ENCODE measurements at places on chromosomes 5 and 9. TPM values are rescaled to one million over a fixed set of nuclear protein-coding genes. Genes with fewer than 3 reads are reported as not detected.

Gene PROB1
- total RNA-seq, result 1.6 TPM

- no peaks in the 10 kb centered on the region for H3K27me3 ChIP-seq
- no peak overlapping the region for H3K27ac ChIP-seq
- H3K36me3 ChIP-seq, result peaks cover 16% of the 10 kb centered on the region
- peak; percentile 88 for DNase-seq
- peaks cover 6% of the 10 kb centered on the region for H3K4me1 ChIP-seq
These were observed 29.8 kb upstream of the HMCN2 start for GRCh38 chr9:130235558-130236435.

Gene C9orf153
- total RNA-seq, result 0.41 TPM

Gene PCDHB6
- total RNA-seq, result 2.1 TPM

Gene ARHGAP26
- 9.6 TPM for total RNA-seq

- no peak overlapping the region for H3K4me3 ChIP-seq
- no peak overlapping the region for H3K27ac ChIP-seq
- H3K4me1 ChIP-seq, result no peaks in the 10 kb centered on the region
- peaks cover 37% of the 10 kb centered on the region for H3K27me3 ChIP-seq
- no peaks in the 10 kb centered on the region for H3K36me3 ChIP-seq
These were observed 28.4 kb upstream of the GADD45G start for GRCh38 chr9:89576404-89576839.

DNA sequence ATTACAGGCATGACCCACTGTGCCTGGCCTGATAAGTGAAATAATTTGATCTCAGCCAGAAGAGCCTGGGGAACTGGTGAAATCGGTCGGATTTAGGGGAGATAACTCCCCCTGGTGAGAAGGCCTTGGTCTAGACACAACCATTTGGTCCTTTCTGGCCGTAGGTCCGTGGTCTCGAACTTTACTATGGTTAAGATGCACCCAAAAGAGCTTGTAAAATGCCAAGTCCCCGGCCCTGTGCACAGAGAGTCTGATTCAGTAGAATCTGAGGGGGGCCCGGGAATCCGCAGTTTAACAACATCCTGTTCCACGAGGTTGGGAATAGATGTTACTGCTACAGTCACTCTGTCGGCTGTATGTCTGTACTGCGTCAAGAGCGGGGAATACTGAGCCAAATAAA lies 140.7 kb downstream of the C9orf50 start:
- H3K36me3 ChIP-seq, result no peaks in the 10 kb centered on the region
- no peak overlapping the region for H3K4me3 ChIP-seq
- H3K27me3 ChIP-seq, result no peaks in the 10 kb centered on the region
- peak overlapping the region; percentile 97 for H3K27ac ChIP-seq
- peaks cover 58% of the 10 kb centered on the region for H3K4me1 ChIP-seq
- DNase-seq, result no peak

GRCh38 chr9:137423514-137424291 lies 510 bp downstream of the NOXA1 start:
- H3K36me3 ChIP-seq, result no peaks in the 10 kb centered on the region
- no peaks in the 10 kb centered on the region for H3K27me3 ChIP-seq
- H3K4me1 ChIP-seq, result peaks cover 17% of the 10 kb centered on the region

Gene ARSI
- total RNA-seq, result 19.1 TPM

GRCh38 chr9:121825031-121825691 lies 173.7 kb downstream of the DAB2IP start:
- no peaks in the 10 kb centered on the region for H3K36me3 ChIP-seq
- H3K27me3 ChIP-seq, result no peaks in the 10 kb centered on the region
- no peak overlapping the region for H3K27ac ChIP-seq
- peaks cover 3% of the 10 kb centered on the region for H3K4me1 ChIP-seq

Gene TUSC1
- total RNA-seq, result not detected

DNA sequence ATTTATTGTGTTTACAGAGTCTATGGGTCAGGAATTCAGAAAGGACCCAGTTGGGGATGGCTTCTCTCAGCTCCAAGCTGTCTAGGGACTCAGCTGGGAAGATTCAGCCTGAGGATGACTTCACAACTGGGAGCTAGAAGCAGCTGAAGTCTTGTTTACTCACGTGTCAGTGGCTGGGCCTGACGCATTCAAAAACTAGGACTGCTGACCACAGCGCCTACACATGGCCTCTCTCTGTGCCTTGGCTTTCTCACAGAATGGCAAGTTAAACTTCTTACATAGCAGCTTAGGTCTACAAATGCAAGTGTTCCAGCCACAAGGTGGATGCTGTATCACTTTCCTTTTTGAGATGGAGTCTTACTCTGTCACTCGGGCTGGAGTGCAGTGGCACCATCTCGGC lies 16.3 kb upstream of the PPP2CA start:
- no peak overlapping the region for H3K4me3 ChIP-seq
- no peak for DNase-seq
- H3K27ac ChIP-seq, result no peak overlapping the region
- H3K27me3 ChIP-seq, result no peaks in the 10 kb centered on the region

Gene PRUNE2
- 3.5 TPM for total RNA-seq

DNA sequence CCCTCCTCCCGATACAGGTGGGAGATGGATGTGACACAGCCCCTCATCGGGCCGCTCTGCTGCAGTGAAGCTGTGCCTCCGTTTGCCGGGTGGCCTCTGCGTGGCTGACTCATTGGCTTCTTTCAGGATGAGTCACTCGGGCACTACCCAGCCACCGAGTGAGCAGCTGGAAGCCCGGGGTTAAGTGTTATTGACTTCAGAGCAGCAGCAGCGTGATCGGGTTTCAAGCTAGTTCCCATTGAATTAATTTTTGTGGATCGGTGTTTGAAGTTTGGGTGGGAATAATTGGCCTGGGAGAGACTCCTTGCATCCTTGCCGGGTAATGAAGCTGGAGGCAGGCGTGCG lies 266.4 kb upstream of the IRX4 start:
- H3K27me3 ChIP-seq, result peaks cover 24% of the 10 kb centered on the region
- H3K36me3 ChIP-seq, result no peaks in the 10 kb centered on the region
- DNase-seq, result no peak
- peaks cover 5% of the 10 kb centered on the region for H3K4me1 ChIP-seq

- H3K27ac ChIP-seq, result no peak overlapping the region
- H3K4me1 ChIP-seq, result no peaks in the 10 kb centered on the region
- H3K36me3 ChIP-seq, result peaks cover 17% of the 10 kb centered on the region
- no peak overlapping the region for H3K4me3 ChIP-seq
- DNase-seq, result no peak
- no peaks in the 10 kb centered on the region for H3K27me3 ChIP-seq
These were observed 15.9 kb upstream of the RNF183 start for GRCh38 chr9:113319054-113319453.

Gene HSPB3
- not detected for total RNA-seq

Gene ADAMTSL1
- total RNA-seq, result 45.2 TPM

GRCh38 chr5:170865622-170866021 lies 3.8 kb downstream of the RANBP17 start:
- H3K27me3 ChIP-seq, result no peaks in the 10 kb centered on the region
- H3K4me3 ChIP-seq, result no peak overlapping the region
- peaks cover 7% of the 10 kb centered on the region for H3K36me3 ChIP-seq
- DNase-seq, result no peak
- H3K27ac ChIP-seq, result no peak overlapping the region

Gene AGXT2
- not detected for total RNA-seq

- no peaks in the 10 kb centered on the region for H3K36me3 ChIP-seq
- no peak for DNase-seq
- H3K27ac ChIP-seq, result no peak overlapping the region
- H3K27me3 ChIP-seq, result peaks cover 61% of the 10 kb centered on the region
These were observed 29.0 kb downstream of the HK3 start for GRCh38 chr5:176870110-176870591.

DNA sequence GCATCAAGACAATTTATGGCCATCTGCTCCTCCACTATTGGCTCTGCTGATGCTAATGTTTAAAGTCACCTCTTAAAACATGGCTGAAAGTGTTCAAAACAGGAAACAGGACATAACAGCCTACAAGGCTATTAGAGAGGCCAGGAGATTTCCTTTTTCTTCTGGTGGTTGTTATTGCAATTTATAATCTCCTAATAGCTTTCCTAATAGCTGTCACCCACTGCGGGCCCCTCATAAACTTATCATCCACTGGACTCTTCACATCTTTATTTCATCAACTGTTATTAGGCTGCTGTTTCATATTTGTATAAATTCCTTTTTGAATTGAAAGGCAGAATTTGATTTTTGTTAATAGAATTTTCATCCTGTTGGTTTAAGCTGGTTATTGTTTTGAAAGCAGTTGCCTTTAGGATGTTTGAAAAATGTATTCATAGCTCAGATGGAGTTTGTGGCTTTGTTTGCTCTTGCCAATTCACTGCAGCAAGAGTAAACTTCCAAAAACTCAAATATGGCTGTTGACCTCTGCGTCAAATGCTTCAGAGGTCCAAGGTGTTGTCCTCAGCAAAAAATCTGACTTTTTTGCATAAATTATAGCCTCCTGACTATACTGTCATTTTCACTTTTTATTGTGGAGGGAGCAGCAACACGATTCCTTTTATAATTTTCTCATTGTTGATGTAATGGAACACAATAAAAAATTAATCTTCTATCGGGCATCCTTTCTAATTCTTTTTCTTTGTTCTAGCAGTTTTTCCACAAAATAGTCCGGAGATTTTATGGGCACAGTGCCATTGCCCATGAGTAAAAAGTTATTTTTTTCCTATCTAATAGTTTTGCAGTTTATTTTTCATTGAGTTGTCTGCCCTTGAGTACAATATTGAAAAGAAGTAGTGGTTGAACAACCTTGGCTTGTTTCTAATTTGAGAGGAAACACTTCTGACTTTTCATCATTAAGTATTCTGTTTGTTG lies 69.3 kb downstream of the MAT2B start:
- H3K36me3 ChIP-seq, result no peaks in the 10 kb centered on the region
- H3K27me3 ChIP-seq, result no peaks in the 10 kb centered on the region
- DNase-seq, result no peak
- H3K4me1 ChIP-seq, result peaks cover 30% of the 10 kb centered on the region
- H3K27ac ChIP-seq, result peak overlapping the region; percentile 43
- no peak overlapping the region for H3K4me3 ChIP-seq

Gene SHOC1
- not detected for total RNA-seq

DNA sequence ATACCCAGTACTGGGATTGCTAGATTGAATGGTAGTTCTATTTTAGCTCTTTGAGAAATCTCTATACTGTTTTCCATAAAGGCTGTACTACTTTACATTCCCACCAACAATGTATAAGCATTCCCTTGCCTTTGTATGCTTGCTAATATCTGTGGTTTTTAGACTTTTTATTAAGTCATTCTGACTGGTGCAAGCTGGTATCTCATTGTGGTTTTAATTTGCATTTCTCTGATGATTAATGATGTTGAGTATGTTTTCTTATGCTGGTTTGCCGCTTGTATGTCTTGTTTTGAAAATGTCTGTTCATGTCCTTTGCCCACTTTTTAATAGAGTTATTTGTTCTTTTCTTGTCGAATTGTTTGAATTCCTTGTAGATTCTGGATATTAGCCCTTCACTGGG lies 512.7 kb upstream of the PAPPA start:
- no peaks in the 10 kb centered on the region for H3K4me1 ChIP-seq
- H3K27me3 ChIP-seq, result no peaks in the 10 kb centered on the region
- H3K27ac ChIP-seq, result no peak overlapping the region
- no peak for DNase-seq

Gene NR2F1
- 19.7 TPM for total RNA-seq

GRCh38 chr5:56569566-56569965 lies 245.8 kb upstream of the MAP3K1 start:
- DNase-seq, result no peak
- H3K27ac ChIP-seq, result peak overlapping the region; percentile 76
- H3K4me3 ChIP-seq, result no peak overlapping the region
- H3K27me3 ChIP-seq, result no peaks in the 10 kb centered on the region

- no peak overlapping the region for H3K27ac ChIP-seq
- no peaks in the 10 kb centered on the region for H3K36me3 ChIP-seq
- H3K4me1 ChIP-seq, result peaks cover 54% of the 10 kb centered on the region
- H3K27me3 ChIP-seq, result no peaks in the 10 kb centered on the region
- no peak for DNase-seq
These were observed 25.0 kb downstream of the TTC23L start for GRCh38 chr5:34863946-34864345.

- no peak overlapping the region for H3K27ac ChIP-seq
- H3K27me3 ChIP-seq, result no peaks in the 10 kb centered on the region
- H3K4me1 ChIP-seq, result peaks cover 8% of the 10 kb centered on the region
- no peak overlapping the region for H3K4me3 ChIP-seq
These were observed 68.2 kb downstream of the CDC14B start for GRCh38 chr9:96551403-96551802.

DNA sequence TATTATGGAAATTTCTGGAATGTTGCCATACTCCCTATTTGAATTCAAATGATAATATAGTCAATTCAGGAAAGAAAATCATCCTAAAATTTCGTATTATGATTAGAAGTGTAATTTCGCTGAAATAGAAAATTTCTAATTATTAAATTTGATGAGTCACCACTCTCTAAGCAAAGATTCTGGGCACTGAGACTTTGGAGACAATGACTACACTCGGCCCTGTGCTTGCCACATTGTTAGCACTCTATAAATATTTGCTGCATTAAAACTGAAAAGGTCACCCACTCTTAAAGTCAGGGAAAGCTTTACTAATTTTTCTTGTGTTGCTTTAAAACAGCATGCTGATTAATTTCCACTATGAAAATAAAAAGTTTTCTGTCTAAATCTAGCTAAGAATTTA lies 240.3 kb downstream of the TLE4 start:
- H3K4me1 ChIP-seq, result peaks cover 18% of the 10 kb centered on the region
- no peaks in the 10 kb centered on the region for H3K36me3 ChIP-seq
- no peak overlapping the region for H3K27ac ChIP-seq
- DNase-seq, result no peak

- peak overlapping the region; percentile 40 for H3K27ac ChIP-seq
- H3K4me3 ChIP-seq, result no peak overlapping the region
- no peaks in the 10 kb centered on the region for H3K27me3 ChIP-seq
- H3K4me1 ChIP-seq, result peaks cover 6% of the 10 kb centered on the region
- DNase-seq, result no peak
These were observed 558.5 kb upstream of the ARRDC3 start for GRCh38 chr5:91941588-91941987.

GRCh38 chr9:128992995-128993394 lies 35.1 kb downstream of the SH3GLB2 start:
- no peak for DNase-seq
- no peak overlapping the region for H3K27ac ChIP-seq
- no peak overlapping the region for H3K4me3 ChIP-seq
- H3K27me3 ChIP-seq, result no peaks in the 10 kb centered on the region
- peaks cover 48% of the 10 kb centered on the region for H3K36me3 ChIP-seq

GRCh38 chr9:127406799-127407491 lies 10.0 kb downstream of the SLC2A8 start:
- H3K4me3 ChIP-seq, result no peak overlapping the region
- DNase-seq, result no peak
- no peaks in the 10 kb centered on the region for H3K4me1 ChIP-seq
- H3K36me3 ChIP-seq, result peaks cover 5% of the 10 kb centered on the region
- no peaks in the 10 kb centered on the region for H3K27me3 ChIP-seq

GRCh38 chr5:112614986-112615385 lies 122.7 kb upstream of the APC start:
- H3K27me3 ChIP-seq, result no peaks in the 10 kb centered on the region
- H3K36me3 ChIP-seq, result no peaks in the 10 kb centered on the region
- H3K4me3 ChIP-seq, result no peak overlapping the region
- DNase-seq, result no peak
- H3K4me1 ChIP-seq, result no peaks in the 10 kb centered on the region
- H3K27ac ChIP-seq, result no peak overlapping the region

- H3K27me3 ChIP-seq, result peaks cover 38% of the 10 kb centered on the region
- no peak overlapping the region for H3K27ac ChIP-seq
- H3K36me3 ChIP-seq, result no peaks in the 10 kb centered on the region
These were observed 148.8 kb downstream of the IRX2 start for GRCh38 chr5:2602451-2603271.

GRCh38 chr9:137491735-137492432 lies 32.8 kb upstream of the NSMF start:
- no peak overlapping the region for H3K4me3 ChIP-seq
- H3K4me1 ChIP-seq, result peaks cover 8% of the 10 kb centered on the region
- no peaks in the 10 kb centered on the region for H3K27me3 ChIP-seq
- no peak for DNase-seq

- H3K4me1 ChIP-seq, result peaks cover 45% of the 10 kb centered on the region
- H3K36me3 ChIP-seq, result no peaks in the 10 kb centered on the region
- no peak overlapping the region for H3K27ac ChIP-seq
- no peak overlapping the region for H3K4me3 ChIP-seq
These were observed 20.6 kb downstream of the WNK2 start for GRCh38 chr9:93204470-93205043.

Gene BTNL8
- not detected for total RNA-seq

All from mesothelial cell of epicardium (in vitro differentiated cells).